ENCODE measurements at places on chromosomes 11 and 22.

DNA sequence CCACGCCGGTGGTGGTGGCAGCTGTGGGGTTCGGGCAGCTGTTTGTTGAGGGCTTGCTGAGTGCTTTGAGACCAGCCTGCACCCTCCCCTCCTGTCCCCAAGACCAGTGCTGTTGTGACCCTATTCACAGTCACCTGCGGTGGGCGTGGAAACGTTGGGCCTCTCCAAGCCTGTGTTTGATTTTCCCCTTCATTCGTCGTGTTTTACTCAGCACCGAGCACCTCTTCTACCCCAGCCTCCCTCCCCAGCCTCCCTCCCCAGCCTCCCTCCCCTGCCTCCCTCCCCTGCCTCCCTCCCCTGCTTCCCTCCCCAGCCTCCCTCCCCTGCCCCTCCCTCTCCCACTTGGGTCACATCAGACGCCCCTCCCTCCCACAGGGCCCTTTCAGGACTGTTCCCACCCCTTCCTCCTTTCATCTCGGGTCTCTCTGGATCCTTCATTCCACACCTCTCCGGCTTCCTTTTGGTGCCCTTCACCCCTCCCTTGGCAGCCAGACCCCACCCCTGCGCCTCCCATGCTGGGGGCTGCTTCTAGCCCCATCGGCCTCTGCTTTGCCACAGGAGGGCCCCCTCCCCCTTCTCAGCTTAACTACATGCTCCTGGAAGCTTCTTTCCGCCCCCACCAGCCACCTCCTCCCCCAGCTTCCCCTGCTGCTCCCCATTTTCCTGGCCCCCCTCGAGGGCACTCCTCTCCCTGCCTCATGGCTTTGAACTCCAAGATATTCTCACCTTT is 14.8 kb downstream of the FRMD8 start:
- DNase-seq, result no peak

- no peak for DNase-seq
Measured at GRCh38 chr11:27679136-27680015, 20.9 kb downstream of the BDNF start.

DNA sequence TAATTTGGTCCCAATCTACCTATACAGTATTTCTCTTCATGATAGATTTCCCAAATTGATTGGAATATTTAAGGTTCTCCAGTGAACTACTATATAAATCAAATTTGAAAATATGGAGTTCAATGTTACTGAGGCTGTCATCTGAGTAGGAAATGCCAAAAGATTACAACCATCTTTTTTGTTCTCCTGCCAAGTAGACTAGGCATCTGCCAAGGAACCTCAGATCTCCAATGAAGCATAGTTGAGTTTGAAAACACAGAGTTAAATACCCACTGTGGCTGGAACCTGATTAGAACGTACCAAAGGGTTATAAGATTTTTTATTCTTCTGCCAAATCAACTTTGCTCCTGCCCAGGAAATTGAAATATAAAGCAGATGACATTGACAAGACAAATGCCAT is 330.9 kb downstream of the CNTN5 start:
- DNase-seq, result no peak

DNA sequence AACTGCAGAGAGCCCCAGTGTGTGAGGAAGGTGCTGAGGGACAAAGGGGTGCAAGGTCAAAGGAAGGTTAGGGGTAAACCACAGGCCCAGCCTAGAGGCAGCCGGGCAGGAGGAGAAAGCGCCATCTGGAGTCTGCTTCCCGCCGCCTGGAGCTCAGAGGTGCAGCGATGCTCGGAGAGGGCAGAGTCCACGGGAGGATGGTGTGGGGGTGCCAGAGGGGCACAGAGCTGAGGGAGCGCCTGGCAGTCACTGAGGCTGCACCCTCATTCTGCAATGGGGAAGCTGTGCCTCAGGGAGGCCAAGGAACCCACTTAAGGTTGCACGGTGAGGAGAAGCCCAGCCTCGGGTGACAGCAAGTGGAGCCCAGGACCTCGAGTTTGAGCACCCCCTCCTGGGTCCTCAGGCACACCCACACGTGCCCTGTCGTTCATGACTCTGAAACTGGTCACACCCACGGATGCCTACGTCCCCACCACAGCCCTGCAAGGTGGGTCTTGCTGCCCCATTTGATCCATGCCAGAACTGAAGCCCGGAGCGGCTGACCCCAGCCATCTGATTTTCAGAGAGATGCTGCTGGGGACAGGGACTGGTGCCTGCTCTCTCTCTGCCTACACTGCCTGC is 1.6 kb downstream of the IL2RB start:
- DNase-seq, result peak; percentile 57

GRCh38 chr11:45371251-45372115 is 85.3 kb upstream of the SYT13 start:
- peak; percentile 53 for DNase-seq

DNA sequence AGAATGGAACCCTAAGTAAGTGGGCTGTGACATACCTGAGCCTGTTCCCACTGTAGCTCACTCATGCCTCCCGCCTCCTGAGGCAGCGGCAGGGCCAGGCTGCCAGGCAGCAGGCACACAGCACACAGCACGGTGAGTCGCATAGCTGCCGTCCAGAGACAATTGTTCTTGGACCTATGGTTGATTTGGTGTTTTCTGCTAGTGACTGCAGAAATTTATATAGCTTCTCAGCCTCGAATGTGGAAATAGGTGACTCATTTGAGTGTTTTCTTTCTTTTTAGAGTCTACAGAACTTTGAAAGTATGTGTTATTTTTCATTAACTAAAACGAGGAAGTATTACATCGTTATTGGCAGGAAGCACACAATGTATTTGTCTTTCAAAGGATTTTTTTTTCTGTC is at the start of gene MMP7:
TSS of gene MMP7 (minus strand) at position 190 of the 400 bp plus-strand sequence. CDS start at position 143, 47 bp downstream.
- DNase-seq, result no peak

DNA sequence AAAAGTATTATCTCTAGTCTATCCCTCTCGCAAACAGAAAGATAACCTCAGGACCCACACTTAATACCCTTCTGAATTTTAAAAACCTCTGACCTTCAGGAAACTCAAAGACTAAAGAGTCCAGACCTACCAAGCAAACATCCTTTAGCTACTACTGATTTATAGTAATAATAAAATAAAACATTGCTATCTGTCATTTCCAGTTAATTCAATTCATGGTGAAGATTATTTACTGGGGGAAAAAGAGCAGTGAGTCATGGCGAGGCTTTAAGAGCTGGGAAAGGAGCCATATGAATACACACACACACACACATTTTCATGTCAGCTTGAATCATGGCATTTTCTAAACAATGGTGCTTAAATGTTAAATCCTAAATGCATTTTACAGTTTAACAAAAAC is 87.1 kb downstream of the FAM76B start:
- DNase-seq, result no peak

- DNase-seq, result no peak
Measured at GRCh38 chr22:42080287-42080686, 787 bp downstream of the SMDT1 start.

DNA sequence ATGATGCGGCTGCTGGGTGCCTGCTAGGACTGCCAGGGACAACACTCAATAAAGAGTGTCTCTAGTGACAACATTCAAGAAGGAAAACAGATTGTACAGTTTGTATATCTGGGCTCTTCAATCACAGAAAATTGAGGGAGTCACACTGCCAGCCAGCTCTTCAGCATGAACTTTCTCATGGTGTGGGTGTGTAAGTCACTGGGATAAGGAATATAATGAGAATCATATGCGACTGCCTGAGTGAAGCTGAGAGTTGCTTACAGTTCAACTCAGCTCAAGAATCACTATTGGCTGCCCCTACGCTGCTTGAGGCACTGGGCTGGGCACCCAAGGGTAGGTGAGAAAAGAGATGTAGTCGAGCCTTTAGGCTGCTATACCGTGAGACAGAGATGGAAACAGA is 328.1 kb upstream of the PITPNB start:
- DNase-seq, result no peak

DNA sequence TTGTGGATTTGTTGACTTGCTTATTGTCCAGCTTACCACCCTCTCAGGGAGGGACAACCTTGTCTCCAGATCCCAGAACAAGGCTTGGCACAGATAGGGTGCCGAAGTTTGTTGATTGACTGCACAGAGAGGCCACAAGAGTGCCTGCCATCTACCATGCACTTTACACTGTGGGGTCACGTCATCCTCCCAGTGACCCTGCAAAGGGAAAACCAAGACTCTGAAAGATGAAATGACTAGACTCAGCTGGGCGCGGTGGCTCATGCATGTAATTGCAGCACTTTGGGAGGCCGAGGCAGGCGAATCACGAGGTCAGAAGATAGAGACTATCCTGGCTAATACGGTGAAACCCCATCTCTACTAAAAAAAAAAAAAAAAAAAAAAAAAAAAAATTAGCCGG is 4.6 kb upstream of the LTBP3 start:
- no peak for DNase-seq

DNA sequence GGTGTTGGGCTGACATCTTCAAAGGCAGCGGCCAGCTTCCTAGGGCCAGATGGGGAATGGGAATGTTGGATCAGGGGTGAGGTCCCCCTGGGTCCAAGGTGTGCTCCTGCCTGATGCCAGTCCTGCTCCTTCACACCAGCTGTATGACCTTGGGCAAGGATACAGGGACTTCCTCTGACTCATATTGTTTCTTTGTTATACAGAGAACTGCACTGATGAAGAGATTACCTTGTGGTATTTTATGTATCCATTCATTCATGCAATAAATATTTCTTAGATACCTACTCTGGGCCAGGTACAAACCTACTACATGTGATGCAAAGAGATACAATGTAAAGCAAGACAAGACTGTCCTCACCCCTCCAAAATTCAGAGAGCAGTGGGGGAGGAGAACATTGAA is 3.9 kb upstream of the OPCML start:
- no peak for DNase-seq

- no peak for DNase-seq
Measured at GRCh38 chr22:28417431-28417830, 262.2 kb downstream of the TTC28 start.

DNA sequence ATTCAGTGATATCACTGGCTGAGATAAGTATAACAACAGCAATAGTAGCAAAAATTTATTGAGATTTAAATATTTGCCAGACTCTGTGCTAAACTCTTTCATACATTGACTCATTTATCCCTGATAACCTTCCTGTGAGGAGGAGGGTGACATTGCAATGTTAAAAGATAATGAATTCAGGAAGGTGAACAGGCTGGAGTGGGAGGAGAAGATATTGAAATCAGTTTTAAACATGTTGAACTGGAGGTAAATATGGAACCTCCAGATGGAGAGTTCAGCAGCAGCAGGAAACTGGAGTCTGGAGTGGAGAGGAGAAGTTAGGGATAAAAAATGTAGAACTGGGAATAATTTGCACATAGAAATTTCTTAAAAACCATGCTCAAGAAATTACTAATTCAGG is 142.0 kb upstream of the FAT3 start:
- DNase-seq, result no peak

All from T-helper 1 cell (primary cell).